Activated CD8-positive, alpha-beta memory T cell treated with anti-CD3 and anti-CD28 coated beads for 24 hours (primary cell): ENCODE measurements at places on chromosomes 6 and 20.

GRCh38 chr6:10315034-10315433 is 99.8 kb downstream of the TFAP2A start:
- DNase-seq: no peak

DNA sequence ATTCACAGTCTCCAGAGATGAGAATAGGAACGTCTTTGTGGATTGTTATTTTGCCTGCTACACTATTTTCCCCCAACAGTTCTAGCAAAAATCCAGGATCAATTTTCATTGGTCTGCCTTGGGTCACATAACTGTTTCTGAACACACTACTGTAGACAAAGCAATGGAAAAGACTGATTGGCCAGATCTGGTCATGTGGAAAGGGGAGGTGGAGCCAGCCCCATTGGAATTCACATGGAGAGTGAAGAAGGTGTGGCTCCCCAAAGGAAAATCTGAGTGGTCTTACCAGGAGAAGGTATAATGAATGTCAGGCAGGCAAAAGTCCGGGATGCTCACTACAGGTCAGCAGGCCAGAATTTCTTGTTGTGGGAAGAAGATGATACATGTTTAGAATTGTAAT is 9.5 kb upstream of the TP53RK start:
- DNase-seq: no peak

DNA sequence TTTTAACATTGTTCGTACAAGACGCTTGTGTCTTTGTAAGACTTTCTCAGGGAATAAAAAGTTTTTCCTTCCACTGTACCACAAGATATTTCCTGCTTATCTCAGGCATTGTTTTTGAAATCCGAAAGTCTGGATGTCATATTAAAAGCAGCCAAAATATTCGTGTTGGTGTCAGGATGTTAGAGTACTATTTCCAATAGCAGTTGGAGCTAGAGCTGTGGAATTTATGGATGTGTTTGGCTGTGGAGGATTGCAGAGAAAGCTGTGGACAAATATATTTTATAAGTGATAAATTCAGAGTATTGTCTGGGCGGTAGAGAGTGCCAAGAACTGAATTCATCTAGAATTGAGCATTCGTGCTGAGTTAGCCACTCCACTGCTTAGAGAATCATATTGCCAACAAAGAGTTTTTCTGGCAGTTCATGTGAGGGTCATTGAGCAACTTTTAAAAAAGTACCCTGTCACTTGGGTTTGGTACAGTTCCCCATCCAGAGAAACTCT is 57.7 kb downstream of the ZDHHC14 start:
- DNase-seq: no peak

GRCh38 chr6:33164665-33165373 is 27.4 kb downstream of the COL11A2 start:
- DNase-seq: no peak

DNA sequence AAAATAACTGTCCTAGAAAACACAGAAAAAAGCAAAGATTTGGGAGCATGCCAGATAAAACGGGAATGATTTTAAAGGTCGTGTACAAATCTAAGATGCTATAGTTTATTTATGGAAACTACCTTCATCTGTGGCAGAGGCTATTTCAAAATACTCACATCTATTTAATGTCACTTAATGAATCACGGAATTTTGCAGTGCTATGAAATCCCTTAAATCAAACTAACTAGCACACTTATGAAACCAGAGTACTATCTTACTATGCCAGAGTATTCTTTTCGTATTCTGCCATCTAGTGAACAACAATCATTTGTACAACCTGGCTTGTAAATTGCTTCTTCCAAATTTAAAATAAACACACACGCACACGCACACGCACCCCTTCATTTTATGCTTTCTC is 77.9 kb upstream of the BMP5 start:
- no peak for DNase-seq

GRCh38 chr20:17202673-17203072 is 24.2 kb upstream of the PCSK2 start:
- DNase-seq: no peak

GRCh38 chr6:144534180-144534579 is 249.0 kb downstream of the UTRN start:
- DNase-seq: no peak
